ENCODE measurements at places on chromosomes 3 and 15.

DNA sequence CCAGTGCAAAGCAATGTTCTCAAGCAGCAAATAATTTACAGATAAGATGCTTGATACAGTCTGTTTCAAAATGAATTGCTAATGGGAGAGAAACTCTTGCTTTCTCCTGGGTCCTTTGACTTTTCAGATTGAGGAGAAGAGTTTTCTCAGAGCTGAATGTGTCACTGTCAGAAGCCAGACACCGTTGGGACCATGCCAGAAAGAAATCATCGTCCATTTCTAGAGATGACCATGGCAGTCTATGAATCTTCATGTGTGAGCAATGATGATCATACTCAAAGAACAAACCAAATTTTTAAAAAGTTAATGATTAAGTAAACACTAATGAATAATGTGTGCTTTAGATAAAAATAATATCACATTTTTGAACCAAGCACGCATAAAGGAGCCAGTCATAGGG lies 77.6 kb downstream of the ZNF385D start:
- DNase-seq, result no peak

GRCh38 chr3:42493126-42493797 lies 9.2 kb upstream of the VIPR1 start:
- no peak for DNase-seq

DNA sequence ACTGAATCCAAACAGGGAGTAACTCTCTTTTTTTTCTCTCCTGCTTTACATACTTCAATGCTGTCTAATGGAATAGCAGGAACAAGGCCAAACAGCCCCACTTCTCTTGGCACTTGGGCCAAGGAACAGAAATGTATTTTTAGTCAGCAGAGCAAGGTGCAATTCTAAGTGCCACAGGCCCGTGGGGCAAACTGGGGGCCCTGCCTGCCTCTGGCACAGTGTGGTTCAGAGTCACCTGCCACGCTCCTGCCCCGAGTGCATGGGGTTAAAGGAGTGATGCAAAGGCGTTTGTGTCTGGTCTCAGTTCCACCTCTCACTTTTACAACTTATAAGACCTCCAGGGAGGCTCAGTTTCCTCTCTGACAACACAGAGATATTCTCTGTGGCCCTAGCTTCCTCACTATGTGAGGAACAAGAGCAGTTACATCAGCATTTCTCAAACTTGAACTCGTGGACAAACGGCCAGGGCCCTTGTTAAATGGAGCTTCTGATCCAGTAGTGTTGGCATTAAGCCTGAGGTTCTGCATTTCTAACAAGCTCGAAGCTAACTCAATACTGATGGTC lies 51.3 kb downstream of the LRIG1 start:
- DNase-seq, result no peak

GRCh38 chr3:12159227-12159601 lies 502 bp upstream of the TIMP4 start:
- DNase-seq, result peak; percentile 2

GRCh38 chr3:62276658-62277180 lies 96.6 kb downstream of the FEZF2 start:
- DNase-seq, result no peak

- no peak for DNase-seq
These were observed 182.1 kb upstream of the ANKRD28 start for GRCh38 chr3:15979900-15980299.

- DNase-seq, result peak; percentile 80
These were observed 7.0 kb downstream of the CLDN11 start for GRCh38 chr3:170425491-170426239.

- DNase-seq, result no peak
These were observed 114.6 kb downstream of the XXYLT1 start for GRCh38 chr3:195156286-195156890.

- no peak for DNase-seq
These were observed 37.6 kb upstream of the RGMA start for GRCh38 chr15:93126599-93126998.

- no peak for DNase-seq
These were observed 88.0 kb downstream of the CRTC3 start for GRCh38 chr15:90617668-90618097.

GRCh38 chr3:102141096-102141927 lies 292.0 kb downstream of the NFKBIZ start:
- no peak for DNase-seq
